ENCODE measurements at places on chromosomes 7 and 10.

DNA sequence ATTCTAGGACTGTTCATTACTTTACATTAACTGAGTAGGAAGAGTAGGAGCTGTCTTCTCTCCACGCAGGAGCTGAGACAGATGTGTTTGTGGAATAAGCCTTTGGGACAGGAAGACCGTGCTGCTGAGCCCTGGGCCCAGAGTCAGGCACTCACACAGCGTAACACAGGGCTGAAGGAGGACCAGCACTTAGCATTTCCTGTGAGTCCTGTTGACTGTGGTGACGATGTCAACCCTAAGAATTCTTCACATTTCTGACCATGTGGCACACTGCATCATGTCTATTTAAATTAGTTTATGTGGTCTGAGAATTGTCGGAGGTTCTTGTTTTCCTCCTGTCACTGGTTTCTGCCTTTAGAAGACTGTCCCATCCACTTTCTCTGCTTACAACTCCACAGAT, 117.2 kb downstream of the PIP4K2A start:
- no peak for DNase-seq

GRCh38 chr7:155795401-155795800, 16.9 kb downstream of the SHH start:
- DNase-seq: no peak

- no peak for DNase-seq
Observed at GRCh38 chr7:117401293-117402002, 25.8 kb downstream of the ASZ1 start.

DNA sequence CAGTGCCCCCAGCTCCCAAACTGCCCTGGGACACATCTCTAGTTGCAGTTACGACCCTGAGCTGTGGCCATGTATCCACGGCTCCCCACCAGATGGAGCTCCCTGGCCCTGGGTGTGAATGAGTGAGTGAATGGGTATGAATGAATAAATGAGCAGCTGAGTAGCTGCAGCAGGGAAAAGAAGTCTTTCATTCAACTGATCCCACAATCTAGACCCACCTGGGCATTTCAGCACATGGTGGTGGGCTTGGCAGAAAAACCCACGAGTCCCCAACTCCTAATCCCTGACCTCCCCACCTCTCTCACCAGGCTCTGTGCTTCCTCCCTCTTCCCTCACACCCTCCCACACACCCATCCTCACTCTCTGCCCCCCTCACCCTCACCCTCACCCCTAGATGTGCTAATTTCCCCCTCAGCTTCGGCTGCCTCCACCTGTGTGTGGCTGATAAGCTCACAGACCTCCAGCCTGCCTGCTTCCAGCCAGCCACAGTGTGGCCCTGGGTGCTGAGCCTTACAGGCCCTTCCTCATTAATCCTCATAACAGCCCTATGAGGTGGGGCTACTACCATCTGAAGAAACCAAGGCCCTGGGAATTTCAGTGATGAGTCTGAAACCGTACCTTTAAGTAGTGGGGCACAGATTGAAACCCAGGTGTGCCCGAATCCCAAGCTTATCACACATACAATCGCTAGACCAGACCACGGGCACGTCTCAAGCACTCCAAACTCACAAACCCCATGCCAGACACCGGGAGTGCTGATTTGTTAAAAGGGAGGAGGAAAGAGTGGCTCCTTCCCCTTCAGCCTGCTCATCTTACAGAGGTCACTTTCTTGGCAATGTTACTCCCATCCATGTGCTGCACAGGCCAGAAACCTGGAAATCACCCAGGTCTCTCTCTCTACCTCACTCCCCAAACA, 2.2 kb upstream of the ATP6V1F start:
- no peak for DNase-seq

GRCh38 chr7:157021071-157021870, 10.8 kb upstream of the MNX1 start:
- DNase-seq: no peak

DNA sequence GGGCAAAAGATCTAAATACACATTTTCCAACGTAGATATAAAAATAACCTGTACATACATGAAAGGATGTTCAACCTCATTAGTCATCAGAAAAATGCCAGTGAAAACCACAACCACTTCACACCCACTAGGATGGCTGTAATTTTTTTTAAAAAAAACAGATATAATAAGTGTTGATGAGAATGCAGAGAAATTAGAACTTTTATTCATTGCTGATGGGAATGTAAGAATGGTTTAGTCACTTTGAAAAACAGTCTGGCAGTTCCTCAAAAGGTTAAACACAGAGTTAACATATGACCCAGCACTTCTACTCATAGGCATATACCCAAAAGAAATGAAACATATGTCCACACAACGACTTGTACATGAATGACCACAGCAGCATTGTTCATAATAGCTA, 32.3 kb upstream of the PRKCQ start:
- no peak for DNase-seq

All from activated naive CD4-positive, alpha-beta T cell (primary cell).